ENCODE measurements at places on chromosomes 1 and 21.

DNA sequence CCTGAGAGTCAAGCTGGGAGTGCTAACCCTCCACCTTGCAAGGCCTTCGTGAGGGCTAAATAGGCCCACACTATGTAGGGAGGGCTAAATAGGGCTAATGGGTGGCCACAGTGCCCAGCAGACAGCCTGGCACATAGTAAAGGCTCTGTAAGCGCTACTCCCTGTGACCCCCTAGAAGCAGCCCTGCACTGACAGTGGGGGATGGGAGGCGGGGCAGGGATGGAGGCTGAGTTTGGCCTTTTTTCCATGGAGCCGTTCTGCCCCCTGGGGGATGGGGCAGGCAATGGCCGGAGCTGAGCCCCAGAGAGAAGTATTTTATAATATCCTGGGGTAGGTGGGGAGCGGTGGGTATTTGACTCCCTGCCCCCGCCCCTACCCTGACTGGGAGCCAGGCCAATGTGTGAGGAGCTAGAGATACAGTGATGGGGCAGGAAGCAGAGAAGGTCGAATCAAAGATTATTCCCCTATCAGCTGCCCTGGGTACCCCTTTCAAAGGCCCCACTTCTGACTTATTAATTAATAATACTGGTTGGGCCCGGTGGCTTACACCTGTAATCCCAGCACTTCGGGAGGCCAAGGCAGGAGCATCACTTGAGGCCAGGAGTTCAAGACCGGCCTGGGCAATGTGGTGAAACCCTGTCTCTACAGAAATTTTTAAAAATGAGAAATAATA is 42.3 kb downstream of the LACTBL1 start:
- peak; percentile 12 for DNase-seq

GRCh38 chr1:223706077-223706973 is 6.0 kb upstream of the CAPN2 start:
- no peak for DNase-seq

DNA sequence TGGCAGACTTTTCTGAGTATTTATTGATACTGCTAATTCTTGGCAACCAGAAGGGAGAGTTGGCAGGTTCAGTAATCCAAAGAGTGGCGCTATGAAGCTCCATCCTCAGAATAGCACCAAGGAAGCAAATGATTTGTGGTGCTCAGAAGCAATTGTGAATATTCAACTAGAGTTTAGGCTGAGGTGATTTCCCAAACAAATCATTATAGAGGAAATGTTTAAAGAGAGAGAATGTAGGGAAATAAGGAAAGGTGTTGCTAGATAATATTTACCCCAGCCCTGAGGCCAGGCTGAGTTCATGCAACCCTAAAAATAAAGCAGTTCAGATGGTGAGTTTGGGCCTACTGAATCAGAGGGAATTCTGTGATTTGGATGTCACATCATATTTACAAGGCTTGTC is 363.4 kb upstream of the PLXNA2 start:
- no peak for DNase-seq

- DNase-seq, result no peak
These were observed 23.5 kb downstream of the DNAJC6 start for GRCh38 chr1:65332821-65333220.

Measured in activated CD4-positive, alpha-beta T cell treated with anti-CD3 and anti-CD28 coated beads, Interleukin-2, amount 10 ng/mL, durations not matched to agents 7 days and 5 days (primary cell).